Stimulated activated CD8-positive, alpha-beta memory T cell treated with anti-CD3 and anti-CD28 coated beads, Interleukin-15, amount 100 ng/mL, for 4 hours (primary cell): ENCODE measurements at places on chromosomes 12 and 14.

DNA sequence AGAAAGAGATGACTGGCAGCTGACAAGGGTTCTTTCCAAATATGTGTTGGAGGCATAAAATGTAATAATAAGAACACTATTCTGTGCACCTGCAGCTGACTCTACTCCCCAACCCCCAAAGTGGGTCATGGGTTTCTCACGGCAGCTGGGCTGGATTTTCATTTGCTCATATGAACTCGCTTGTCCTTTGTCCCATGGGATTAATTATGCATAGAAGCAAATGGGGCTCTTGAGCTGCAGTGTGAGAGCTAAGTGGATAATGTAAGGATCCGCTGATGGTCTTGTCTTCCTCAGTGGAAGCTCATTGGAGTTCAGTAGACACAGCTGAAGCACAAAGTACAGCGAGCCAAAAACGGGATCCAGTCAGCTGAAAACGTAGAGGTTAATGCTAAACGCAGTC, 46.3 kb downstream of the TTC8 start:
- DNase-seq: no peak

DNA sequence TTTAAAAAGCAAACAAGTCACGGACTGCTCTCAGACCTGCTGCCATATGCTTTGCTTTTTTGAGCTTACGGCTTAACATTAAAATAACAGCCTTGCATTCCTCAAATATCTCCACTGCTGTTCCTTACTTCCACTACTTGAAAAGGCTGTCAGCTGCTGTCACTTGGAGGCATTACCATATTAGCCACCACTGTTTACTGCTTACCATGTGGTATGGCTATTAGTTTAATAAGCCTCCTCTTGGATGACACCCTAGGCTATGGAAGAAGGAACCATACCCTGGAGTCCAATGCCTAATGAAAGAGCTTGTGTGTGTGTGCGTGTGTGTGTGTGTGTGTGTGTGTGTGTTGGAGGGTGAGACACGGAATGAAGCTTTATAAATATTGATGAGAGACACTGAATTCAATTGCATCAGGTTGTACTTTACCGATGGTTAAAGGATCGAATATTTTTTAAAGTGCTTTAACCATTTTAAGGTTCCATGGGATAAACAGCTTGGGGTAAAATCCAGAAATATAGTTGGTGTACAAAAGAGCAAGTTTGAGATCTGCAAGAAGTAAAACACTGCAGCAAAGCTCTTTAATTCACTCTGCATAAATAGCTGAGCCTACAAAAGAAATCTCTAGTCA, 174.5 kb downstream of the TTC7B start:
- DNase-seq: no peak

GRCh38 chr14:51318813-51319597, 79.0 kb downstream of the TMX1 start:
- no peak for DNase-seq

DNA sequence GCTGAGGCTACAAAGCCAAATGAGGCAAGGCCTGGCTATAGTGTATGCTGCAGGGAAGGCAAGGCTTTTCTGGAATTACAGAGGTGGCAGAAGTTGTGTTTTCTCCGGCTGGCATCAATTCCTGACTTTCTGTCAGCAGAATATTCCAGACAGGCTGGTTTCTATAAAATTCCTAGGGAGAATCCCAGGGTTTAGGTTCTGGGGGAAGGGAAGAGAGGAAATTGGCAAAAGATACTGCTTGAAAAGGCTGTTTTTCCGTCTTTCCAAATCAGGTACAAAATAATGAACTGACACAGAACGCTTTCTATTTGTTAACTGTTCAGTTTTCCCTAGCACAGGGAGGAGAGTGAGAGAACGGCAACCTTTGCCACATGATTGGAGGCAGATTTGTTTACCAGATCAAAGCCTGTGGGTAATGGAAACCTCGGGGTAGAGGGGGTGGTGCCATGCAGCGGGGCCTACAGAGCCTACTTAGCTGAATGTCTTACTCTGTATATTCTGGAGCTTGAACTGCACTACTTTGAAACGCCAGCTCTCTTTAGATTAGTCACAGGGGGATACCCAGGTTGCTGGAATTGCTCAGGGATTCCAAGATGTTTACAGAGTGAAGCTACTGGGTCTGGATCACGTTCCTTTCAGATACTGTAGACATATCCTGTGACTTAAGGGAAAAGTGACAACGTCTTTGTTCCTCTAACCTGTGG, 65.8 kb upstream of the DACT1 start:
- DNase-seq: no peak

GRCh38 chr12:48765753-48766162, 23.1 kb downstream of the ADCY6 start:
- no peak for DNase-seq

DNA sequence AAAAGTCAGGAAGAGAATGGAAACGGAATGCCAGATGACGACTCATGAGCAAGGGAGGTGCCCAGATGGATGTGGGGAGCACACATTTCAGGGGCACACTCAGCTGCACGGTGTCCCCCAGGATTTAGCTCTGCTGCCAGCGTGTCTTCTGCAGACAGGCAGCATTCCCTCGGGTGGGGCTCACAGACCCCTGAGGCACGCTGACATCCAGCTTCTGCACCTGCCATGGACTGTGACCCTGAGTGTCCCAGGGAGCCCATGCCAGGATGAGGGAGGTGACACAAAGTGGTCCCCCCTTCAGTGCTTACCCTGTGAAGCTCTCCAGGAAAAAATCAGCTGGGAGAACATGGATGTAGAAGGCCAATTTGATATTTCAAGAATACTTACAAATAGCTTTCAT, 84.2 kb downstream of the PIWIL1 start:
- DNase-seq: no peak

DNA sequence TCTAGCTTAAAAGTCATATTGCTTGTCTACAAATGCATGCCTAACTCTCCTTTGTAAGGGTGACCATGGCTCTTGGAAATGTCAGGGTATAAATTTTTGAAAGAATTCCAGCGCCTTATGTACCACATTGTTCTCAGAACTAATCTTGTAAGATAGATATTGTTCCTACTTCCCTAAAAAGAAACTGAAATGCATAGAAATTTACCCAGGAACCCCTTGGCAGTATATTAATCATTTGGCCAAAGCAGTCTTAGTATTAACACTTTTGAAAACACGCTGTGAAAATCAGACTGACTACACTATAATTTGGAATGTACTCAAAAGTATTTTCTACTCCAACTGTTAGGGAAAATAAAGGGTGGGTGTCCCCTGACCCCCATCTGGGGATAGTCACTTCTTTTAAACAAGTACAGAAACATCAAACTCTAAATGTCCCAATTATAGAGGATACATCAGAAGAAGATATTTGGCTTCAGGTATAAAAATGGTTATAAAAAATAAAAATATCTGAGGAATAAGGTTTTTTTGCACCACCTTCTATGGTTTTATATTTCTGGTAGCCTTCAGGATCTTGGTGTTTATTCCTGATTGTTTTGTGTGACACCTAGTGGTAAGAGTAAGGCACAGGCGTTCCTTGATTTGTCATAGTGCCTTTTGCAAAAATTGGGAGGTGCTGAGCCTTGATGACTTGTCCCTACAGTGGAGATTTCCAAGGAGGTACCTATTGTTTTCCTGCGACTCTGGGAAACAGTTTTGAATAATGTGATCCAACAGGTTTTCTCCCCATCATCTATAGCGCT, 2.2 kb upstream of the NFKBIA start:
- DNase-seq: no peak
